Activated B cell treated with CpG ODN at 0.5 μM for 24 hours (primary cell): ENCODE measurements at places on chromosomes 4 and X. TPM values are rescaled to one million over a fixed set of nuclear protein-coding genes. Genes with fewer than 3 reads are reported as not detected.
A peak's percentile ranks its signal among the peaks of the same experiment; 100 is the strongest.

The SLC6A14 gene
- total RNA-seq = not detected in 2 replicates

The CSTF2 gene
- total RNA-seq = 27.7 TPM in 2 replicates

The RPS6KA6 gene
- 0.51 and 0.81 TPM in 2 replicates for total RNA-seq

The IQCM gene
- not detected in 2 replicates for total RNA-seq

The HS6ST2 gene
- total RNA-seq = not detected in 2 replicates

The IGSF1 gene
- total RNA-seq = not detected in 2 replicates

The DAPP1 gene
- 137 and 144 TPM in 2 replicates for total RNA-seq

The PTCHD1 gene
- total RNA-seq = 0.02 TPM in 1 of 2 replicates, not detected in the other

The CFAP47 gene
- total RNA-seq = not detected in 2 replicates

The PPP2R2C gene
- total RNA-seq = not detected in 2 replicates

The BMX gene
- total RNA-seq = not detected in 2 replicates

The SRD5A3 gene
- 4.5 and 5.7 TPM in 2 replicates for total RNA-seq

The CYSLTR1 gene
- 20.5 and 20.7 TPM in 2 replicates for total RNA-seq

The ARHGAP6 gene
- total RNA-seq = 0.37 and 0.42 TPM in 2 replicates

DNA sequence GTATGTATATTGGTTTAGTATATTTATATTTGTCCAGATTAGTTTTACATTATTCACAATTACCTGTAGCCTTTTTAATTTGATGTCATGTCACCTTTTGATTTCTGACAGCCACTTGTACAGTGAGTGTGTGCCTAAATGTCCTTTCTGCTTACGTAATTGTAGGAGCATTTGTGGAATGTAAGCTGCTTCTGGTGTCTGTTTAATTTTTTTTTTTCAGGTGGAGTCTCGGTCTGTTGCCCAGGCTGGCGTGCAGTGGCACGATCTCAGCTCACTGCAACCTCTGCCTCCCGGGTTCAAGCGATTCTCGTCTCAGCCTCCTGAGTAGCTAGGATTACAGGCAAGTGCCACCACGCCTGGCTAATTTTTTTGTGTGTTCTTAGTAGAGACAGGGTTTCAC, 91.2 kb upstream of the XAGE2 start:
- no peaks in the 10 kb centered on the region for H3K36me3 ChIP-seq
- H3K4me3 ChIP-seq = no peak overlapping the region
- H3K4me1 ChIP-seq = peaks cover 10% of the 10 kb centered on the region
- H3K27me3 ChIP-seq = peaks cover 10% of the 10 kb centered on the region
- no peak overlapping the region for H3K27ac ChIP-seq
- no peak for DNase-seq

GRCh38 chr4:1866189-1866661, 5.0 kb upstream of the NSD2 start:
- no peaks in the 10 kb centered on the region for H3K36me3 ChIP-seq
- H3K27me3 ChIP-seq = no peaks in the 10 kb centered on the region
- no peak overlapping the region for H3K4me3 ChIP-seq
- peaks cover 25% of the 10 kb centered on the region for H3K4me1 ChIP-seq
- DNase-seq = no peak

GRCh38 chrX:100407784-100408712, 2.0 kb downstream of the PCDH19 start:
- H3K4me3 ChIP-seq = no peak overlapping the region
- H3K36me3 ChIP-seq = no peaks in the 10 kb centered on the region
- H3K27me3 ChIP-seq = peaks cover 29% of the 10 kb centered on the region

- no peak overlapping the region for H3K4me3 ChIP-seq
- H3K4me1 ChIP-seq = peaks cover 27% of the 10 kb centered on the region
- DNase-seq = no peak
These were observed 184.2 kb downstream of the DHRSX start for GRCh38 chrX:2316534-2316933.

GRCh38 chrX:133741303-133741702, 244.1 kb downstream of the GPC3 start:
- H3K27ac ChIP-seq = no peak overlapping the region
- no peaks in the 10 kb centered on the region for H3K27me3 ChIP-seq
- DNase-seq = no peak
- H3K36me3 ChIP-seq = no peaks in the 10 kb centered on the region
- no peaks in the 10 kb centered on the region for H3K4me1 ChIP-seq
- H3K4me3 ChIP-seq = no peak overlapping the region

DNA sequence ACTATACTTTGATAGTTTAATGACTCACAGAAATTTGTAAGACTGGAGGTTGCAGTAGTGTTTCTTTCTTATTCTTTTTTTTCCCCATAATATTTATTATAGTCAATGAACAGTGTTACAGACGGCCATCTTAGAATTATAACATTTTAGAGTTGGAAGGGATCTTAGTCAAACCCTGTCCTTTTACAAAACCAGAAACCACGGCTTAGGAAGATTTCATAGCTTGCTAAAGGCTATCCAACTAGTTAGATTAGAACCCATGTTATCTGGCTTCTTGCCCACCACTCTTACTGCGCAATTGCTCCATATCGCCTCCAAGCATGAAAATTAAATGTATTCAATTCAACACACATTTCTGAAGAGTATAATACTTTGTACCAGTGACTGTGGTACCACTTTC, 1.1 kb downstream of the XIAP start:
- H3K4me1 ChIP-seq = peaks cover 19% of the 10 kb centered on the region
- H3K27me3 ChIP-seq = no peaks in the 10 kb centered on the region
- H3K27ac ChIP-seq = peak overlapping the region; percentile 88
- H3K4me3 ChIP-seq = peak overlapping the region; percentile 89

DNA sequence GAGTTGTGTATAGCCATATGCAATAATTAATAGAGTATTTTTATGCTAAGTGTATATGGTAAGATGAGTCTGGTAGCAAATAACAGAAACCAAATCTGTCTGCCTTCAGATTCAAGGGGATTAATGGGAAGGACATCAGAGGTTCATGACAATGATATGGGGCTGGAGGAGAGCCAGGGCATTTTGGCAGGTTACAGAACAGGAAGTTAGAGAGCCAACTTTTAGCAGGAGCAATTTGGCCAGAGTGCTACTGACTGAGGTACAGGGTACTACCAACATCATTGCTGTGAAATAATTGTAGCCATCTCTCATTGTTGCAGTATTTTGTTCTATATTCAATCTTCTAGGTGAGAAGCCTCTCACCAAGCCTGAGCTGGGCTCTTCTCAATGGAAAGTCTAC, 210.9 kb upstream of the FAM47A start:
- H3K27ac ChIP-seq = no peak overlapping the region
- no peaks in the 10 kb centered on the region for H3K27me3 ChIP-seq
- H3K4me3 ChIP-seq = no peak overlapping the region

- H3K27me3 ChIP-seq = no peaks in the 10 kb centered on the region
- peak overlapping the region; percentile 81 for H3K27ac ChIP-seq
- H3K4me3 ChIP-seq = peak overlapping the region; percentile 57
- peaks cover 74% of the 10 kb centered on the region for H3K4me1 ChIP-seq
These were observed 32.7 kb downstream of the TMSB4X start for GRCh38 chrX:13007519-13008188.

GRCh38 chr4:71202705-71203104, 136.1 kb upstream of the SLC4A4 start:
- no peak for DNase-seq
- no peak overlapping the region for H3K27ac ChIP-seq
- H3K36me3 ChIP-seq = no peaks in the 10 kb centered on the region
- peaks cover 2% of the 10 kb centered on the region for H3K27me3 ChIP-seq
- H3K4me1 ChIP-seq = no peaks in the 10 kb centered on the region

DNA sequence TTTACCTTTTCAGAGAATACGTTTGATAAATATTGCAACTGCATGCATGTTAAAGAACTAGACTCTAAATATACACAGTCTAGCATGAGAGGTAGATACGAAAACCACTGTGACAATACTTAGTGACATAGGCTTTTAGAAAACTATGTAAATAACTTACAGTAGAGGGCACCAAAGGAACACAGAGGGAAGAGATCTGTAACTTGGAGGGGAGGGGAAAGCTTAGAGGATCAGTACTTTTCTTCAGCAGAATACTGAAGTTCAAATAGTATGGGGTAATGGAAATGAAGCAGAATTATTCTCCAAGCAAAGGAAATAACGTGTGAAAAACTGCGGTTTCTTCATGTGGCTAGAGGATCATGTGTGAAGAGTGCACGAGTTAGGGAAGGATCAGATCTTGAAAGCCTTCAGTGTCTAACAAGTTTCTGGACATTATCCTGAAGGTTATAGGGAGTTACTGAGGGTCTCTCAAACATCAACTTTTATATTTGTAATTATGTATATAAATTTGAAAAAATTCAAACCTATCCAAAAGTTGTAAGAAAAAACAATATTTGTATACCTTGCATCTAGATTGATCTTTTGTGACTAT, 264.3 kb downstream of the NPFFR2 start:
- H3K4me1 ChIP-seq = no peaks in the 10 kb centered on the region
- no peak overlapping the region for H3K27ac ChIP-seq
- DNase-seq = no peak
- H3K27me3 ChIP-seq = peaks cover 1% of the 10 kb centered on the region
- no peak overlapping the region for H3K4me3 ChIP-seq
- no peaks in the 10 kb centered on the region for H3K36me3 ChIP-seq

DNA sequence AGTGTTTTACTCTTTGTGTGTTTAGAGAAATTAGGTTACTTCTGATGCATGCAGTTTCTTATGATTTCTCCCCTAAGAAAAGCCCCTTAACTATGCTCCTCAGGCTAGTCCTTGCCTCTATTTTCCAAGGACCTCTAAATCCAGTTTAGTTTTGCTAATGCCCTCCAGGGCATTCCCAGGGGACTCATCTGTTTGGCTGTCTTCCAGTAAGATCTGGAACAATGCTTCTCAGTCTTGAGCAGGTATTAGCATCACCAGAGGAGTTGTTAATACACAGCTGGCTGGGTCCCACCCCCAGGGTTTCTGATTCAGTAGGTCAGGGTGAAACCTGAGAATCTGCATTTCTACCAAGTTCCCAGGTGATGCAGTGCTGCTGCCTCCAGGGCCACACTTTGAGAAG, 56.9 kb downstream of the OTC start:
- H3K27ac ChIP-seq = no peak overlapping the region
- H3K4me3 ChIP-seq = no peak overlapping the region
- DNase-seq = no peak

DNA sequence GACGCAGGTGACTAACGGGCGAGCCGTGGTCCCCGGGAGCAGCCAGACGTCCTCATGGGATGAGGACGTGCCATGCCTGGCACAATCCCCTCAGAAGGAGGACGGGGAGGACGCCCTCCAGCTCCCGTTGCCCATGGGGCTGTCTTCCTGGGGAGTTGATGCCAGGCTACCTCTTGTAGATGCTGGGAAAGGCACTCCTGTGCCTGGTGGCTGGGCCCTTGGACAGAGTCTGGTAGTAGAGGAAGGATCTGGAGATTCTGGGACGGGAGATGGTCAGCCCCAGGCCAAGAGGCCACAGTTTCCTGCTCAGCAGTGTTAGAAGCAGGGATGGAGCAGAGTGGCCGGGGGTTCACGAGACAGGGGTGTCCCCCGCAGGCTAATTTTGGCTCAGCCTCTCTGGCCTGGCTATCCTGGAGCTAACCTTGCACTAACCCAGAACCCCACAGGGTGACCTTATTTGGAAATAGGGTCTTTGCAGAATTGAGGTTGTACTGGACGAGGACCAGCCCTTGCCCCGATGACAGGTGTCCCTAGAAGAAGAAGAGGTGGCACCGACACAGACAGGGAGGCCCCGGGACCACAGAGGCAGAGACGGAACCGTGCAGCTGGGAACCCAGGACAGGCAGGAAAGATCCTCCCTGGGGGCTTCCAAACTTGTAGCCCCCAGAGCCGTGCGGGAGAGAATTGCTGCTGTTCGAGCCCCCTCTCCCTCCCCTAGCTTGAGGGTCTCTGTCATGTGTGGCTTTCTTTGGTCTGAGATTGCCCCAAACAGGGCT, 50.1 kb upstream of the ADRA2C start:
- no peak for DNase-seq
- H3K27me3 ChIP-seq = peaks cover 17% of the 10 kb centered on the region
- no peaks in the 10 kb centered on the region for H3K4me1 ChIP-seq
- no peak overlapping the region for H3K27ac ChIP-seq
- no peak overlapping the region for H3K4me3 ChIP-seq
- H3K36me3 ChIP-seq = no peaks in the 10 kb centered on the region

GRCh38 chr4:151227731-151228130, 49.2 kb upstream of the PRSS48 start:
- DNase-seq = no peak
- H3K27me3 ChIP-seq = peaks cover 8% of the 10 kb centered on the region
- H3K4me3 ChIP-seq = no peak overlapping the region
- no peak overlapping the region for H3K27ac ChIP-seq
- H3K36me3 ChIP-seq = no peaks in the 10 kb centered on the region

GRCh38 chrX:153973127-153974002, 811 bp downstream of the TMEM187 start:
- DNase-seq = no peak
- H3K27me3 ChIP-seq = no peaks in the 10 kb centered on the region
- H3K4me1 ChIP-seq = peaks cover 28% of the 10 kb centered on the region

GRCh38 chr4:107978716-107979451, 10.8 kb upstream of the HADH start:
- H3K27me3 ChIP-seq = no peaks in the 10 kb centered on the region
- H3K27ac ChIP-seq = no peak overlapping the region
- H3K4me1 ChIP-seq = no peaks in the 10 kb centered on the region
- H3K4me3 ChIP-seq = no peak overlapping the region

GRCh38 chr4:149549911-149550310, 265.7 kb downstream of the IQCM start:
- H3K27me3 ChIP-seq = no peaks in the 10 kb centered on the region
- H3K27ac ChIP-seq = no peak overlapping the region
- DNase-seq = no peak
- no peaks in the 10 kb centered on the region for H3K36me3 ChIP-seq

GRCh38 chrX:130933358-130933757, 30.3 kb upstream of the ENOX2 start:
- no peak overlapping the region for H3K4me3 ChIP-seq
- no peak overlapping the region for H3K27ac ChIP-seq
- no peaks in the 10 kb centered on the region for H3K27me3 ChIP-seq
- no peaks in the 10 kb centered on the region for H3K4me1 ChIP-seq
- no peak for DNase-seq

DNA sequence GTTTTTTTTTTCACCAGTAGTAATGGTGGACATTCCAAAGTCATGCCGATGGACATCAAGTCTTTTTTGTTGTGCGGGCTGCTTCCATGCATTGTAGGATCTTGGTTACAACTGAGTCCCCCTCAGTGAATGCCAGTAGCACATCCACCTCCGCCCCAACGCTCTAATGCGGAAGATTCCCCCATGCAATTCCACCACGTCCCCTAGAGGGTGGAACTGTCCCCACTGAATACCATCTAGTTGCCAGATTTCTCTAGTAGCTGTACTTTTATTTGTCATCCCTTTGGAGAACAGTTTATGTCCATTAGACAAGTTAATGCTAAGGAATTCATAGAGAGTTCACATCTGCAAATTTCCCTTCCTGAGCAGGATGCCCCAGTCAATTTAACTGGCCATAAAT, 6.7 kb downstream of the SHISA3 start:
- H3K4me1 ChIP-seq = peaks cover 10% of the 10 kb centered on the region
- no peak for DNase-seq
- peaks cover 25% of the 10 kb centered on the region for H3K27me3 ChIP-seq
- no peak overlapping the region for H3K4me3 ChIP-seq
- H3K36me3 ChIP-seq = peaks cover 8% of the 10 kb centered on the region
